ENCODE measurements at places on chromosomes 5 and 9.

GRCh38 chr9:83059417-83059816 lies 3.5 kb downstream of the RASEF start:
- no peak for DNase-seq

DNA sequence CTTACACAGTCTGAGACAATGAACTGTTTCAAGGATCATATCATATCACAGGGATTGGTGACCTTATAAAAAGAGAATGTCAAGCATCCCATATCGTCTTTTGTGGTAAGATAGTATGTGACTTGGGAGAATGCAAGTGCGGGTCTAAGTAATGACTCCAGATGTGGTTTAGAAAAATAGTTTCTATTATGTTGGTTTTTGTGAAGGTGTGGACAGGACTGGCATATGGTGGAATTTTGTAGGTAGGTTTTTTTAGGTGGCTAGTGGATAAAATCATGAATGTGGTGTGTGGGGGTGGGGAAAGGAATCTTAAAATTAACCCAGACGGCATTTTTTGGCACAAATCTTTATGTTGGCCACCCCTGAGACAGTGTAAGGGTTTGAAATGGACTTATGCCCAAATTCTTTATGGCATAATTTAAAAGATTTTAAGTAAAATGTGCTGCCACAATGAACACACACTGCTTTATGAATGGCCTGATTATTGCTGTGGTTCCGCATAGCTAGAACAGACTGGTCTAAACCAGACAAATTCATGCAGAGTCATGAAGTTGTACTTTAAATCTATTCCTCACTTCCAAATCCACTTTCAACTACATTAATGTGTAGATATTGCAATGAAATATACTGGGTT lies 204.8 kb upstream of the HAPLN1 start:
- DNase-seq, result no peak

DNA sequence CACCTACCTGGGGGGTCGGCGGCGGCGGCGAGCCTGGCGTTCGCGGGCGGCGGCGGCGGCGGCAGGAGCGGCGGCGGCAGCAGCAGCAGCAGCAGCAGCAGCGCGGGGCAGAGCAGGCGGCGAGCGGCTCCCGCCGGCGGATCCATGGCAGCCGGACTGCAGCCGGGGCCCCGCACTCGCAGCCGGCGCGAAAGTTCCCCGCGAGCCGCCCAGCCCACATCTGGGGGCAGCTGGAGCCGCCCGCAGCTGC lies 153 bp downstream of the ADAMTS2 start:
- no peak for DNase-seq

GRCh38 chr5:20649966-20650365 lies 662.0 kb upstream of the CDH18 start:
- no peak for DNase-seq

DNA sequence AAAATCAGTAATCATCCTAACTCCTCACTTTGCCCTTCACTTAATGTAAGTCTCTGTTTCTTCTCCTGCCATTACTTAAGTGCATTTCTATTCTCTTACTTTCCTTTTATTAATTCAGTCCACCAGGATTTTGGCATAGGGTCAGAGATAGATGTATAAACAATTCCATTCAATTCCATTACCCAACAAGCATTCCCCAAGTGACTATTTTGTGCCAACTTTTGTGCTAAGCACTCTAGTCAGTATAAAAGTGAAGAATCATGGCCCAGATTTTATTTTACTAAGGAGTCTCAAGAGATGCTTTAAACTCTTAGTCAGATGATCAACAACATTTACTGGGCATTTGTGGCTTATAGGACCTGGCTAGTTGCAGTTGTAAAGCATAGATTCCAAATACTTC lies 159.3 kb downstream of the DMAC1 start:
- DNase-seq, result no peak

DNA sequence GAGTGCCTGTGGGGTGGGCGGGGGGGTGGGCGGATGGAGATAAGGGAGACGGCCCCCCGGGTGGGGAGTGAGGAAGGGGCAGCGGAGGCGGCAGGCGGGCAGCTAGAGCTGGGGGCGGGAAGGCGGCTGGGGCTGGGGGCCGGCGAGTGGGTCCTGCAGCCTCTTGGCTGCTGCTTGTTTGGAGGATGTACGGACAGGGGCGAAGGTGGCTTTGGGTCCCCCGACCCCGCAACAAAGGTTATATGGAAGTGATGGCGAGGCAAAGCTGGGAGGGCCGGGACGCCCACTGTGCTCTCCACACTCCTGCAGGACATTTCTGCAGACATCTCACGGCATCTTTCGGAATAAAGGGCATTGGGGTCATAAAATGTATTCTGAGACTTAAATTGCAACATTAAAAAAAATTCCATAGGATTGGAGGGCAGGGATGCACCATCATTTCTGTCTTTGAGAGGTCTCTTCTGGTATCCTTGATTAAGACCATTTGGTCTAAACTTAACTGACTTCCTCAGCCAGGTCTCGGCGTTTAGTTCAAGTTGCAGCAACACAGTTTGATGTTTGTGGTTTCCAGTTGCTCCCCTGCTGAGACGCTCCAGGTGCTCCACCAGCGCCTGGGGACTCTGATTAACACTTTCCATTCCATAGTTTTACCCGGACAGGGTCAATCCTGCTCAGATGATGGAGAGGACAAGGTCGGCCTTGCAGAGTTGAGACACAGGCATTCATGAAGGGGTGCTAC lies 101.6 kb upstream of the SSBP2 start:
- peak; percentile 34 for DNase-seq

- DNase-seq, result no peak
Observed at GRCh38 chr9:111604054-111604615, 4.7 kb upstream of the PTGR1 start.

DNA sequence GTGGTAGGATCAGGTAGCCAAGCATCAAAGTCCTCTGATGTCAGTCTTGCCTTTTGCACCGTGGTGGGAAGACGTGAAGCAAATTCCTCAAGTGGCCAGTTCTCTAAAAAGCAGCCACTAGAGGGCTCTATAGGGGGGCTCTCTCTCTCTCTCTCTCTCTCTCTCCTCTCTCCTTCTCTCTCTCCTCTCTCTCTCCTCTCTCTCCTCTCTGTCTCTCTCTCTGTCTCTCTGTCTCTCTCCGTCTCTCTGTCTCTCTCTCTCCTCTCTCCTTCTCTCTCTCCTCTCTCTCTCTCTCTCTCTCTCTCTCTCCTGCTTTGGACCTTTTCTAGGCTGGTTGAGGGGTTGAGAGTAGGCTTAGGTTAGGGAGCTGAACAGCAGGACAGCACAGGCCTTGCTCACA lies 13.9 kb upstream of the OSMR start:
- peak; percentile 20 for DNase-seq

GRCh38 chr5:124980163-124980941 lies 233.9 kb upstream of the ZNF608 start:
- peak; percentile 34 for DNase-seq

- DNase-seq, result no peak
Observed at GRCh38 chr5:171528036-171528435, 108.6 kb downstream of the FGF18 start.

GRCh38 chr9:133787754-133788025 lies 49.5 kb upstream of the SARDH start:
- DNase-seq, result peak; percentile 94

- DNase-seq, result no peak
Observed at GRCh38 chr9:3502560-3503398, 23.0 kb downstream of the RFX3 start.

DNA sequence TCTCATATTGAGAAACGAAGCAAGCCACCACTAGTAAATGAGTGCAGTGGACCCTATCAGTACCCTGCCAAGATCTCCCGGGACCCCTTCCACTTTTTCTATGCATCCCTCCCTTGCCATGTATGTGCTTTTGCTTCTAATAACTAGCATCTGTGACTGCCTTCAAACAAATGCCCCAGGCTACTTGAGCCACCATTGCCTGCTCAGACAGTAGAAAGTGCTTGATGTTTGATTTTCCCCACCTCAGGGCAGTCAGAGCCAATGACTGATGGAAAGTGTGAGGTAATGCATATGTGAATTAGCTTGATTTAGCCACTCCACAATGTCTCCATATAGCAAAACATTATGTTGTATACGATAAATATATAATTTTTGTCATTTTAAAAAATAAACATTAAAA lies 797.3 kb upstream of the ACO1 start:
- DNase-seq, result no peak

All from GM10248 (cell line).